ENCODE measurements at places on chromosomes 3 and 15.
A peak's percentile ranks its signal among the peaks of the same experiment; 100 is the strongest.

DNA sequence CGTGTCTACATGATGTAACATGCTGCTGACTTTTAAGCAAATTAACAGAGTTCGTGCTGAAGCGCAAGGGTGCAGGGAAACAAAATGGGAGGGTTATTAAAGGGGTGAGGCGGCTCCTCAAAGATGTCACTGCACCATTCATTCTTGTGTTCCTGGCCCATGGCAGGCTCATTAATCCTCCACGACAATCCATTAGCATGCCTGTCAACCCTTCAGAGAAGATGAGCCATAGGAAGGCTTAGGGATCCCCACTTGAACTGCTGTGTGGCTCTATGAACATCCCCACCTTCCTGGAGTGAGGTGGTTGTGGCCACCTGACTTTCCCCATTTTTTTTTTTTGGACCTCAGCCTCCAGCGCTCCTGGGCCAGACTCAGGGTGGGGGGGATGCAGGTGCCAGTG, 45.8 kb downstream of the IGF1R start:
- DNase-seq = no peak

DNA sequence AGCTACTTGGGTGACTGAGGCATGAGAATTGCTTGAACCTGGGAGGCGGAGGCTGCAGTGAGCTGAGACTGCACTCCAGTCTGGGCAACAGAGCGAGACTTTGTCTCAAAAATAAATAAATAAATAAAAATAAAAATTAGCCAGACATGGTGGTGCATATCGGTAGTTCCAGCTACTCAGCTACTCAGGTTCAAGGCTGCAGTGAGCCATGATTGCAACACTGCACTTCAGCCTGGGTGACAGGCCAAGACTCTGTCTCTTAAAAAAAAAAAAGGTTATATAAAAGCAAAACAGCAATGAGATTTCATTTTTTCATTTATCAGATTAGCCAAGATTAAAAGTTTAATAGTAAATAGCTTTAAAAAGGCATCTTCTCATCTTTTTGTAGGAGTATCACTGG, 2.9 kb downstream of the TGM4 start:
- DNase-seq = no peak

- peak; percentile 2 for DNase-seq
These were observed 126.3 kb upstream of the PLAAT1 start for GRCh38 chr3:193114431-193115340.

- DNase-seq = no peak
These were observed 126.9 kb upstream of the CHL1 start for GRCh38 chr3:69690-70089.

DNA sequence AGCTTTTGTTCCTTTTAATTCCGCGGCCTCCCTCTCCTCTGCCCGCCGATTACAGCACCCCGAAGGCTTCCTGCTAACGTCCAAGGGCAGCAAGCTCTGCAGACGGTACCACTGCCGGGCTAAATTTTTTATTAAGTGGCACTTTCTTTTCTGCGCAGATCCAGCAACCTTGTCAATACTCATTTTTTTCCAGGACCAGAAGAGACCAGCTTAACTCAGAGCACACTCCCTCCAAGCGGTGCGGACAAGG, 542 bp upstream of the MEIS2 start:
- DNase-seq = no peak

DNA sequence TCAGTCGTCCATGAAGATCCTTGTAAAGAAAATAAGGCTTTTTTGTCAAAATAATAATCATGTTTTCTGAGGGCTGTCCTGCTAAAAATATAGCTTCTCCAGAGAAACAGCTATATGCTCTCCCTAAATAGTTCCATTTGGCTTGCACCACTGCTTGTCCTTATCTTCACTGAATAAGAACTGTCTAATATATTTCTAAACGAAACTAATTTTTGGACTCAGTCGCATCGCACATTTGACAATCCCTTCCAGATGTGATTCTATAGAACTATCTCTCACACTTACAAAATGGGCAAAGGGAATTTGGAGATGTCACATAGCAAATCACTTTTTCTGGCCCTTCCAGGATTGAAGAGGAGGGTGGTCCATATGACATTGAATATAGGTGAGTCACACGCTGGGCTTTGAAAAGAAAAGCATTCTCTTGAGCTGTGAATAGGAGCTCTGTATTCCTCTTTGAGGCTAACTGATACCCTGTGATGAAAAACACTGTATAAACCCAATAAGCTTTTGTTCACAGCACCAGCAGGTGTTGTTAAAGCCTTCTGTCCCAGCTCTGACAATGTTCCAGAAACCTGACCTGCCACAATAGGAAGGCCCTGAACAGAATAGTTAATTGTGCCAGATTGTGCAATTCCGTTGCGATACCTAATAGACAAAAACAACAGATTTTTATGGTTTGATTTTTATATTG, 1144.2 kb downstream of the ROBO2 start:
- no peak for DNase-seq

GRCh38 chr3:59772416-59773408, 722.9 kb upstream of the CFAP20DC start:
- no peak for DNase-seq

GRCh38 chr3:183178833-183179549, 16.5 kb upstream of the LAMP3 start:
- DNase-seq = peak; percentile 20

- DNase-seq = peak; percentile 70
These were observed 20.0 kb downstream of the BOC start for GRCh38 chr3:113231391-113231790.

DNA sequence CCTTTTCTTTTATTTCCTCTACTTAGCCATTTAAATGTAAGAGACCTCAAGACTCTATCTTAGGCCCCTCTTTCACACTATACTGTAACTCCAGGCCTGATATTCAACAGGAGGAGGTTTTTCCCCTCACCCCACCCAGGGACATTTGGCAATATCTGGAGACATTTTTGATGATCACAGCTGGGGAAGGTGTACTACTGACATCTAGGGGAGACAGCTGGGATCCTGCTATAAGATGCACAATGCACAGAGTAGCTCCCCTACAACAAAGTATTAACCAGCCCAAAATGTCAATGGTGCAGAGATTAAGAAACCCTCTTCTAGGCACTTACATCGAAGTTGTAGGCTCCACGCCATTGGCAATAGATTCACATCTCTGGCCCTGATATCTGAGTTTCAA, 517.5 kb upstream of the UBE2E2 start:
- DNase-seq = peak; percentile 7

GRCh38 chr3:169218314-169218983, 445.1 kb downstream of the MECOM start:
- peak; percentile 73 for DNase-seq

DNA sequence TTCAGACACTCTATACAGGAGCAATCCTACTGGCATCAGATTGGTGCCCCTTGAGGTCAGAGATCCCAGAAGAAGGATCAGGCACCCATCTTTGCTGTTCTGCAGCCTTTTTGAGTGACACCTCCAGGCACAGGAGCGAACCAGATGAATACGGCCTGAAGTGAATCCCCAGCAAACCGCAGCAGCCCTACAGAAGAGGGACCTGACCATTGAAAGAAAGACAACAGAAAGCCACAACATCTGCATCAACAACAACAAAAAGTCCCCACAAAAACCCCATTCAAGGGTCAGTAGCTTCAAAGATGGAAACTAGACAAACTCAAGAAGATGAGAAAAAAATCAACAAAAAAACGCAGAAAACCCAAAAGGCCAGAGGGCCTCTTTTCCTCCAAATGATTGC, 130.4 kb downstream of the PPM1L start:
- DNase-seq = no peak

DNA sequence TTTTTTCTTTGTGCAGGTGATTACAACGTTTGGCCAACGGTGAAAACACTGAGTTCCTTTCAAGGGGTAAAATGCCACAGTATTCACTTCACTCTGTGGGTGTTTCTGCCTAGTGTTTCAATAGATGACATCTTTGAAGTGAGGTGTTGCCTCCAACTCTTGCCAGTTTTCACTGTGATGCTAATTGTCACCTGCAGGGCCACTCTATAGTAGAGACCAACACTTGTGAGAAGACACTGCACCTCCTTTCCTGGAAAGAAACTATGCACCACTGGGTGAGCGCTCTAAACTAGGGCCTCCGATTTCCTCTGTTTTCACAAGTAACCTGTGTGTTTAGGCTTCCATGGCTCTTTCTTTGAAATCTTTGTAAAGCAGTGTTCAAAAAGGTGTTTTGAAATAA, 98.3 kb downstream of the THRB start:
- DNase-seq = no peak

DNA sequence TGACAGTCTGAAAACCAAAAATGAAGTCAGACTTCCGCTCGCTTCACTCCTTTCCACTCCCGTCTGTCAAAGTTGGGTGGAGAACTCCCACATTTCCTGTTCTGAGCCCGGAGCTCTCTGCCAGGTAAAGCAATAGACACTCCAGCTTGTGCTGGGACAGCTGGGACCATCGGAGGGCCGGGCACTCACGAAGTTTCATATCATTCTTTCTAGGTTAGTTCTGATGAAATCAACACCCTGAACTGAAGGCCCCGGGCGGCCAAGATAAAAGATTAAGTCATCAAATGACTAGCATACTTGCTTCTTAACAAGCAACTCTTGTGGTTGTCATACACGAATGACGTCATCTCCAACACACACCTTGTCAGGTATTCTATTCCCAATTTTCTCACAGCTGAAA, 42.1 kb downstream of the MAGI1 start:
- DNase-seq = peak; percentile 18

- DNase-seq = no peak
These were observed 163.9 kb downstream of the RPLP1 start for GRCh38 chr15:69616558-69616957.

DNA sequence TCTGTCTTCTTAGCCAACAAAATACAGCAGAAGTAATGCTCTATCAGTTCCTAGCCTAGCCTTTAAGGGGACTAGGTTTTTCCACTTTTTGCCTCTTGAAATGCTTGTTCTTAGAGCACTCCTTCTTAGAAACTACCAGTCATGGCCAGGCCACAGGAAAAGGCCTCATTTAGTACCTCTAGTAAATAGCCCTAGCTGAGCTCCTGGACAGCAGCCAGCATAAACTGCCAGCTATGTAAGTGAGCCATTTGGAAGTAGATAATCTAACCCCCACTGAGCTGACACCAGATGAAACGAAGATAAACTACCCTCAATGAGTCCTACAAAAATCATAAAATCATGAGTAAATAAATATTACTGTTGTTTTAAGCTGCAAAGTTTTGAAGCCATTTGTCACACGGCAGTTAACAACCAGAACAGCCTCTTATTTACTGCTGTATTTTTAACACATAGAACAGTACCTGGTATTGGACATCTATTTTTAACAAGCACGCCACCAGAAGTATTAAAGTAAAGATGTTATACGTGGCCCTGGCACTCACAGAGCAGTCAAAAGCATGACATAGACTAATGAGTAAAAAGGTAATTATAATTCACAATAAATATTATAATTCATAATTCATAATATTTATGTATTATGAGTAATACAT, 12.0 kb downstream of the TBC1D5 start:
- DNase-seq = peak; percentile 53

DNA sequence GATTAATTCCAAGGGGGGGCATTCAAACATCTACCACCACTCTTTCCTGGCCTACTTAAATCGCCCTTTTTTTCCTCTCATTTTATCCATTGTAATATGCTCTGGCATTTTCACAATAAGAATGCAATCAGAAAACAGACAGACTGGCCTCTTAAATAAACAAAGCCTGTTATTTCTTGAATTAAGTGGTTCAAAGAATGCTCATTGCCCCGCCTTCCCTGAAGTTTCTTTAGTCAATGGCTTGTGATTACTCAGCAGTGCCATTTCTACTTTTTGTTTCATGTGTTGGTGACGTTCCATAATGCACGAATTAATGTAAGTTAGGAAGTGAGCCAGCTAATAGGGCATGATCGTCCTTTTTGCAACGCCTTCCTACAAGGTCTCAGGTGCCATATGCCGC, 68.0 kb downstream of the FBN1 start:
- DNase-seq = no peak

GRCh38 chr15:56737791-56738190, 4.5 kb upstream of the ZNF280D start:
- no peak for DNase-seq

DNA sequence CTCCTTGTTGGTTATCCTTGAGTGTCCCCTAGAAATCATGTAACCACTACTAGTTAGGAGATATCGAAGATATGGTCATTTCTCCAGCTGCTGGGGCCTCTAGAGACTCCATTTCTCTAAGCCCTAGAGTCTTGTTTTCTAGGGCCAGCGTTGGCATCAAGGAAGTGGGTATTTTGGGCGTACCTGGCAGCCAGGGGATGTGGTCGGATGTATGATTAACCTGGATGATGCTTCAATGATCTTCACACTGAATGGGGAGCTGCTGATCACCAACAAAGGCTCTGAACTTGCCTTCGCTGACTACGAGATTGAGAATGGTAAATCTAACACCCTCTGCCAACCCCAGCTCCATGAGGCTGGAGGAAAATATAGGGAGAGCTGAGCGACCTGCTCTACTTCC, 325.5 kb downstream of the RYR3 start:
- DNase-seq = no peak

DNA sequence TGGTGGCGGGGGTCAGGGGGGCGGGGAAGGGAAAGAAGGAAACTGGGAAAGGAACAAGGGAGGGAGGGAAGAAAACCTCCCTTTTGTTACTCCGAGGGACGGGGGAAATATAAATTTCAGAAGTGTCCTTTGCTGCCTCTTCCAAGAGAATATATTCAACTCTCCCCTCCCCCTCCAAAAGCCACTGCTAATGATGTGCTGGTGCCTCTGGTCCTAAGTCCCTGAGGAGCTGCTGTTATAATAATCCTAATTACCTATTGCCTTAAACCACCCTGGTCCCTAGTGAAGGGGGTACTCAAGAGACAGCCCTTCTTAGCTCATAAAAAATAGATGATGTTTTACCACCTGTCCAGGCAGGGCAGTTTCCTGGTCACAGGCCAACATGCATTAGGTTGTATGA, 118.3 kb upstream of the TRIM42 start:
- DNase-seq = no peak

DNA sequence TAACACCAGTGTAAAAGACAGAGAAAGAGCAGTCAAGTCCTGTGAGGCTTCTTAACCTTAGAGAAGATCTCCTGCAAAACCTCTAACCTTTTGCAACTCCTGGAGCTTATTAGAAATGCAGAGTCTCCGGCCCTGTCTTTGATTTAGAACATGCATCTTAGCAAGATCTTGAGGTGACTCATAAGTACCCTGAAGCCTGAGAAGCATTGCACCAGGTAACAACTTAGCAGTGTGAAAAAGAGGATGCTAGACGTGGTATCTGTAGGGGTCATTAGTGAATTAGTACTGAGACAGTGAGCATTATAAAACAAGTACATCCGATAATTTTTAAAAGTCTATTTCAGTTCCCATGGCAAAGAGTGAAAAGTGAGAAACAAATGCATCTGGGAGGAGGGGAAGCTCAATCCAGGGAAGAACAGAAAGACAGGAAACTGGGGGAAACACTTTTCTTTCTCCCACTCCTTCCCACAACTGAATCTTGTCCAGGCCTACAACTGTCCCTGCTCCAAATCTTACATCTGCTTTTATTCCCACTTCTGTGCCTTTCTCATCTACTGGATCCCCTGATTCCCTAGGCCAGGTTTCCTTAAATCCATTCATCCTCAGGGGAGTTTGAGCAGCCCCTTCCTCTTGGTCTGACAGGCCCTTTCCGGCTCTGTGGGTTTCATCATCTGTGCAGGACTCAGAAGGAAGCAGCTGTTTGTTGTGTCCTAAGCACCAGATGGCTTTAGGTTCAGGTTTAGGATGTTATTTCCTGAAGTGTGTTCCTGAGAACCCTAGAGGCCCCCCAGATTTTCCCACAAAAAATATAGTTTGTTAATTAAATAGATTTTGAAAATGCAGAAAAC, 128.1 kb upstream of the IL12A start:
- no peak for DNase-seq

- peak; percentile 44 for DNase-seq
These were observed 22.6 kb upstream of the CACNA2D2 start for GRCh38 chr3:50525987-50526386.

GRCh38 chr15:33534642-33535041, 223.9 kb downstream of the RYR3 start:
- no peak for DNase-seq

- no peak for DNase-seq
These were observed 23.9 kb downstream of the VGLL3 start for GRCh38 chr3:86967062-86967461.

All from fibroblast of skin of right quadriceps (primary cell).